Activated CD4-positive, CD25-positive, alpha-beta regulatory T cell (primary cell): ENCODE measurements at places on chromosomes 13 and 19.

DNA sequence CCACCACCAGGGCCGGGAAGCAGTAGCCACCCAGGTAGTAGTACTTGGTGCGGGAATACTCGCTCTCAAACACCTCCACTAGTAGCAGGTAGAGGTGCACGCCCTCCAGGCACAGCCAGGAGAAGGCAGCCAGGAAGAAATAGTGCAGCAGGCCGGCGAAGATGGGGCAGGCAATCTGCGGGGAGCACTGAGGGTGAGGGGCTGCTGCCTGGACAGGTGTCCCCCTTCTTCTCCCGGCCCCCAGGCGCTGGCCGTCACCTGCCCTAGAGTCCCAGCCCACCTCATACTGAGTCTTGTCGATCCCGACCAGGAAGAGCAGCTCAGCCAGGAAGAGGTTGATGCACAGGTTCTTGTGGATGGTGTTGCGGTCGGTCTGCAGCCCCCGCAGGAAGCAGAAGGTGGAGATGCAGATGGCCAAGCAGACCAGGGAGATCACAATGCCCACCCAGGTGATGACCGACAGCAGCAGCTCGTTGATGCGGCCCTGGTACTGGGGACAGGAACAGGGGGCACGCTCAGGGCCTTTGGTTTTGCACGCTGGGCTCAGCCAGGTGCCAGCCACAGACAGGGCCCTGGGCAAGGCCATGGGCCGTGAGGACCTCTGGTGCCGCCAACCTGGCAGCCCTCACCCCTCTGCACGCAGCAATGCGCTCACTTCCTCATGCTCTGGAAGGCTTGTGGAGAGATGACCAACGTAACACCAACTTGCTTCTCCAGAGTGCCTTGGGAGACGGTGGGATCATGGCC lies 20.8 kb upstream of the ASF1B start:
- no peak for DNase-seq

GRCh38 chr13:89181041-89181440 lies 1509.9 kb downstream of the SLITRK5 start:
- no peak for DNase-seq

DNA sequence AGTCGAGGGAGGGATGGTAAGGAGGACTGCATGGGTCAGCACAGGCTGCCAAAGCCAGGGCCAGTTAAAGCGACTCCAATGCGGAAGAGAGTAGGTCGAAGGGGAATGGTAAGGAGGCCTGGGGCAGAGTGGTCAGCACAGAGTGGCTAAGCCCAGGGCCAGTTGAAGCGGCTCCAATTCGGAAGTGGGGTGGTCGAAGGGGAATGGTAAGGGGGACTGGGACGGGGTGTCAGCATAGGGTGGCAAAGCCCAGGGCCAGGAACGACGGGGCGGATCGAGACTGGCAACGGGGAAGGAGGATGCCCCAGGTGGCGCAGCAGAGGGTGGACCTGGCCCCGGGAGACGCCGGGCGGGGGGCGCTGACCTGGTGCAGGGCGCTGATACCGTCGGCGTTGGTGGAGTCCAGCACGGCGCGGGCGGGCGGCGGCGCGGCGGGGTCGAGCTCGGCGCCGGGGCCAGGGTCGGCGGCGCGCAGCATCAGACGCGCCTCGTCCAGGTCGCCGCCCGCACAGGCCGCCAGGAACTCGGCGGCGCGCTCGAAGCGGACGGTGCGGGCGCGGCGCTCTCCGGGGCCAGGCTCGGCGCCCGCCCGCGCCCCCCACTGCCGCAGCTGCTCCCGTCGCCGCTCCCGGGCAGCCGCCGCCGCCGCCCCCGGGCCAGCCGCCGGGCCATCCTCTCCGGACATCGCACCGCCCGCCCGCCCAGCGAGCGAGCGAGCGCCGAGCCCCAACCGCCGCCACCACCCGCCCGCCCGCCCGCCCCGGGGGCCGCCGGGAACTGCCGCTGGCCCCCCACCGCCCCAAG lies at the start of gene PPP1R12C:
Gene PPP1R12C (minus strand): TSS at position 779 of the 804 bp plus-strand sequence. CDS start 94 bp downstream, at position 685.
- no peak for DNase-seq

DNA sequence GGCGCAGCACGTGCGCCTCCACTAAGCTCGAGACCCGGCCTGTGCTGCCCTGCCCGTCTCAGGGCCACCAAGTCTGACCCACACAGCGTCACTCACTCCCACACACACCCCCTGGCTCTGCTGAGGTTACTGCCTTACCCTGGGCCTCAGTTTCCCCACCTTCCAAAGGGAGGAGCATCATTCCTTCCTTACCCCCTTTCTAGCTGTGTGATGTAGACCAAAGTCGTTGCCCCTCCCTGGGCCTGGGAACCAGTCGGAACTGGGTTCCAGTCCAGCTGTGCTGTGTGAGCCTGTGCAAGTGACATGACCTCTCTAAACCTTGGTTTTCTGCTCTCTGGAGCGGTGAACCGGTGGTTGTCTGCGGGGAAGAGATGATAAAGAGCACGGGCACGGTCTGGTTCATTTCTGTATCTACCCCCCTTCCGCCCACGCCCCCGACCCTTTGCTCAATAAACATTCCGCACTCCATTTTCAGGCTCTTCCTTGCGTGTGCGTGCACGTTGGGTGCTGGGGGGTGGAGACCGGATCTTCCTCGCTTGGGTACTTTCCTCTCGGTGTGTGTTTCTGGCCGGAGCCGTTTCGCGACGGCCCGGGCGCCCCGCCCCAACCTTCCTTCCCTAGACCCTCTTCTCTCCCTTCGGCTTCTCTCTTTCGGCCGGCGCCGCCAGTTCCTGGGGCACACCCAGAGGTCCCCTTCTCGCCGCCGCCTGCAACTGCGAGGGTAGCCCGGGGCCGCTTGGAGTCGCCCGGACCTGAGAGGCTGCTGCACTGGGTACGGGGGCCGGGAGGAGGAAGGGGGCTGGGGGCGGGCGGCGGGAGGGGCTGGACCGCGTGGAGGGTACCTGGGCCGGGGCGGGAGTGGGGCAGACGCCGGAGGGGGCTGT lies at the start of gene ZNF581:
Gene ZNF581 (plus strand): TSS at position 647 of the 884 bp plus-strand sequence. CDS start 923 bp downstream, outside the sequence.
- DNase-seq = peak; percentile 69

DNA sequence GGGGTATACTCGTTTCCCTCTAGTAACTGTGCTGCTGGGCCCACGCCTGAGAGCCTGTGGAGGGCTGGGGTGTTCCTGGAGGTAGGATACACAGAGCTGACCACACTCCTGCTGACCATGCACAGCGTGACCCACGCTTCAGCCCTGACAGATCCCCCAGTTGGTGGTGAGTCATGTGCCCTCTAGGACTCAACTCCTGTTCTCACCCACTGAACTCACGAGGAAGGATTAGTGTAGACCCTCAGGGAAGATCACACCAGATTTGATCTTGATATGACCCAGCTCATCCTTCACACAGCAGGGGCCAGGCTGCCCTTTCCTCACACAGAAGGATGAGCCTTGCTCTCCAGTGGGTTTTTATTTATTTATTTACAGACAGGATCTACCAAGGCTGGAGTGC lies 13.3 kb upstream of the ACP7 start:
- DNase-seq = no peak

DNA sequence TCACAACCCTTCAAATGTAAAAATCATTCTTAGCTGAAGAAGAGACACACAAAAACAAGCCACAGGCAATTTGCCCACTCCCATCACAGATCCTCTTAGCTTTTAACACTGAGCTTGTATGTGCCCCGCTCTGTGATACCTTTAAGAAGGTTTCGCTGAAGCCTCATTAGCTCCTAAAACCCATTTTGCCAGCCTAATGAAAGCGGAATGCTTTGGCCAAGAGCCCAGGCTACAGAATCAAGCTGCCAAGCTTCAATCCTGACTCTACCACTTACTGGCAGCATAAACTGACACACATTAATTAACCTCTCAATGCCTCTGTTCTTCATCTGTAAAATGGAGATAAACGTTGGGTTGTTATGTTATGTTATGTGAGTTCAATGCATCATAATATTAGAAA lies 10.5 kb downstream of the ZNF112 start:
- no peak for DNase-seq

GRCh38 chr19:53612762-53613526 lies 18.9 kb upstream of the DPRX start:
- DNase-seq = no peak
